ENCODE measurements at places on chromosomes 3 and 15.

GRCh38 chr3:100003609-100004503 lies 110.4 kb downstream of the FILIP1L start:
- no peak for DNase-seq

DNA sequence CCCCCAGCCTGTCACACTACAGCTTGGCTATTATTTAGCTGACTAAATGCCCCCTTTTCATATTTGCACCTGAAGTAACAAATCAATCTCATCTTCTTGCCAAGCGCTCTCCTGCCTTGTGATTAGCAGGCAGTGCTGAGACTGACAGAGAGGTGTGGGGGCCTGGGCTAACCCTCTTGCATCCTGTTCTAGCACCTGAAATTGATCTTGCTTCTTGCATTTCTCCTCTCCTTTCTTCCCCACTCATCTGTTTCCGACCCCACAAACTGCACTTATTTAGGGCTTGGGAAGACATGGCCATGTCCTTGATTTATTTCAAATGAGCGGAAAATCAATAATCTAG lies 309.0 kb upstream of the PROK2 start:
- DNase-seq = no peak

DNA sequence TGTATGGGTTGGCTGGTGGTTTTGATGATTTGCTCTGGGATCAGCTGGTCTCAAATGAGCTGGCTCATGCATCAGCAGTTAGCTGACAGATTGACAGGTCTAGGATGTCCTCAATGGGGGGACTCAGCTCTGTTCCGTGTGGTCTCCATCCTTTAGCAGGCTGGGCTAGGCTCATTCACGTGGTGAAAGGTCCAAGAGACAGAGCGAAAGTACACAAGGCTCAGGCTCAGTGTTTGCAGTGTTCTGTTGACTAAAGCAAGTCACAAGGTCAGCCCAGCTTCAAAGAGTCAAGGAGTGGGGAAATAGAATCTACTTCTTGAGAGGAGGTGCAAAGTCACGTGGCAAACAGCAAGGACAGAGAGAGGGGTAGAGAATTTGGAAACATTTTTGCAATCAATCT lies 126.5 kb upstream of the CMC1 start:
- no peak for DNase-seq

DNA sequence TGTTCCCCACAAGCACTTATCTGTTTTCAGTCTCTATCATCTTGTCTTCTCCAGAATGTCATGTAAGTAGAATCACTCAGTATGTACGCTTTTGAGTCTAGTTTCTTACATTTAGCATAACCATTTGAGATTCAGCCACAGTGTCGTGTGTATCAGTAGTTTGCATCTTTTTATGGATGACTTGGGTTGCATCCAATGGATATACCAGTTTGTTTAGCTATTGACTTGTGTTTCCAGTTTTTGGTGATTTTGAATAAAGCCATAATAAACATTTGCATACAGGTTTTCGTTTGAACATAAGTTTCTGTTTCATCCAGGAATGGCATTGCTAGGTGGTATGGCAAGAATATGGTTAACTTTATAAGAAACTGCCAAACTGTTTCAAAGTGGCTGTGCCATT lies 12.1 kb downstream of the GRIP2 start:
- DNase-seq = no peak

DNA sequence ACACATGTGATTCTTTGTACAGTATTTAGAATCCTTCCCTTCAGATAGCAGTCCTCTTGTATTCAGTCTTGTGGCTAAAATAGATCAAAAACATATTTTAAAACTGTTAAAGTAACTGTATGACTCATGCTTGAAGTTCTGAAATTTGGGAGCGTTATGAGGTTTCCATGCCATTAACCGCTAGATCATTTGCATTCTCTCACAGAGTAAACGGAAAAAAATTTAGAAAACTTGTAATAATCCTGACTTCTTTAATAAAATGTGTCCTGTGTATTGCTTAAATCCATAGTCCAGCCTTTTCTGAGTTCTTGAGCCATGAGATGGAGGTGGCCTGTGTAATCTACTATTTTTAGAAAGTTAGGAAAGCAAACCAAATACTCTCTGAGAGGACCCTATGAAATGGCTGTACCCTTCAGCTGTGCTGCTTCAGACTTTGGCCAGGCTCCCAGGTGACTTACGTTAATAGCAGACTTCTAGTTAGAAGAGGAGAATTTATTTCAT lies 33.8 kb downstream of the MBNL1 start:
- DNase-seq = no peak

DNA sequence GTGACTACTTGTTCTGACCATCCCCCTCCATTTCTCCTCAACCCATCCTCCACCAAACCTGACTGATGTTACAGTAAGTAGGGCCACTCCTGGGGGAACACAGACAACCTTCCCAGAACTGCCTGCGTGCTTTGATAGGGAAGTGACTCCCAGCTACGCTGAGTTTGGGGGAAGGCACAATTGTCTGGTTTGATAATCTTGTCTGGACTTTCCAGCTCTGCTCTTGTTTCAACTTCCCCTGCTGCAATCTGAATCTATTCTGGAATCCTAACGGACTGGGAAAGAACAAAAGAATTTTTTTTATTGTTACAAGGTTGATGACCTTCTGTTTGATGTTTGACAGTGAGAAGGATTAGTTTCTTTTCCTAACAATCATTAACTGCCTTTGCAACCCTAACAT lies 895.6 kb downstream of the ROBO1 start:
- DNase-seq = no peak

DNA sequence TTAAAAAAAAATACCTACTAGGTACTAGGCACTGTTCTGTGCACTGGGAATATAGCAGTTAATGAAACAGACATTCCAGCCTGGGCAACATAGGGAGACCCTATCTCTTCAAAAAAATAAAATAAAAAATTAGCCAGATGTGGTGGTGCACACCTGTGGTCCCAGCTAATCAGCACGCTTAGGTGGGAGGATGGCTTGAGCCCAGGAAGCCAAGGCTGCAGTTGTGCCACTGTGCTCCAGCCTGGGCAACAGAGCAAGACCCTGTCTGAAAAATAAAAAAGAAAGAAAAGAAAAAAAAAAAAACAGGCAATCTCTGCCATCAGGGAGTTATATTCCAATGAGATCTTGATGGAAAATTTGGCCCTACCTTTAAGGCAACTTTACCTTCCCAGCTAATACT lies 115.1 kb upstream of the FLNB start:
- no peak for DNase-seq

DNA sequence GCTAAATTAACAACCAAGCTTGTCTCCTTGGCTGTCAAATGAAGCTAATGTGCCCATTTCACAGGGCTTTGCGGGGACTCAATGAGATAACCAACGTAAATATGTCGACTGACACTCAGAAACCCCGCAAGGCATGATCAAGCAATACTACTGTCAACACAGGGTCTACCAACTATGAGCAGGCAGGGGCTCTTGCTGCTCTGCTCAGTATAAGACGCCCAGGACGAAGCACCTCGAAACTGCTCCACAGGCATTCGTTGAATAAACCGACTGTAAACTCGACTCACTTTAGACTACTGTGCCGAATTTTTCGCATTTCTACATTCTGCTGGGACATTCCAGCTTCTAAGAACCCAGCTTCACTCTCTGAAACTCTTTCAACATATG lies 55.0 kb downstream of the FEZF2 start:
- no peak for DNase-seq

All from hematopoietic multipotent progenitor cell treated with erythropoietin and hydrocortisone succinate and interleukin-3 and kit ligand, for 6 days (in vitro differentiated cells).